ENCODE measurements at places on chromosomes 1 and 21.

- DNase-seq: peak; percentile 80
These were observed 699 bp upstream of the NES start for GRCh38 chr1:156677616-156678596.

DNA sequence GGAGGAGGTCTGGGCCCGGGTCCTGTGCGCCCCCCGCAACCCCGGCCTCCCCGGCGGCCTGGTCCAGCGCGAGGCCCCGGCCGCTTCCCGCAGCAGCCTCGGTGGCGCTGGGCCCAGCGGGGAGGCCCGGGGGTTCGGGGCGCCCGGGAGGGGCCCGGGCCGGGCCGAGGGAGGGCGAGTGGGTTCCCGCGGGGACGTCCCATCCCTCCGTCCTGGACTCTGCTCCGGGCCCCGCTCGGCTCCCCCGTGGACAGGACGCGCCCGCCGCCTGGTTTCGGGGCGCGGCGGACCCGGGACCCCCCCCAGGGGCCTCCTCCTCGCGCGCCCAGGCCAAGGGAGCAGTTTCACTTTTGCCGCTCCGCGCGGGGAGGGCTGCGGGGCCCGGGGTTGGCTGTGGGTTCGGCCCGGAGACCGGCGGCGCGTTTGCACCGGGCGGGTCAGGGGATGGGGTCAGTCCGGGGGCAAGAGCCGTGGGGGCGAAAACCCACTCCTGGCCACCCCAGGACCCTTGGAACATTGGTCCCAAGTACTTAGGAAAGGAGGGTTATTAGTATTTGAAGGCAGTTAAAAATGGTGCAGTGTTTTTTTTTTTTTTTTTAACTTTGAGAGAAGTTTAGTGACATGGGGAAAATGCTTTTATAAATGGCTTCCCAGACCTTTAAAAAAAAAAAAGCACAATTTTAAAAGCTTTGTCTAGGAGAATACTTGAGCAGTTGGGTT is 677 bp downstream of the AGPAT3 start:
- DNase-seq: peak; percentile 48

DNA sequence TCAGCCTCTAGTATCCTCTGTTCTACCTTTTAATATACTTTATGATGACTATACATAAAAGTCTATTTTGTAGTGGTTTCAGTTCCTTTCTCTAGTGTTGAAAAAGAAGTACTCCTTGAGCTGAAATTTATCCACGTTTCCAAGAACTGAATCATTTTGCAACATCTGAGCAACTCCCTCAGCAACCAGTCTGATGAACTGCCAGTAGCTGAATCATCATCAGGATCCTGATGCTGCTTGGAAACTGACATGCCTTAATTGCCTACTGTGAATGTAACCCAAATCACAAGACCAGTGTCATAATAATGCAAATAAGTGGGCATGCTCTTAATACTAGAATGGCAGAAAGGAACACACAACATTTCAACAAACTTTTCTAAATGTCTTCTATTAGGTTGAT is 103.3 kb downstream of the CYYR1 start:
- DNase-seq: no peak

DNA sequence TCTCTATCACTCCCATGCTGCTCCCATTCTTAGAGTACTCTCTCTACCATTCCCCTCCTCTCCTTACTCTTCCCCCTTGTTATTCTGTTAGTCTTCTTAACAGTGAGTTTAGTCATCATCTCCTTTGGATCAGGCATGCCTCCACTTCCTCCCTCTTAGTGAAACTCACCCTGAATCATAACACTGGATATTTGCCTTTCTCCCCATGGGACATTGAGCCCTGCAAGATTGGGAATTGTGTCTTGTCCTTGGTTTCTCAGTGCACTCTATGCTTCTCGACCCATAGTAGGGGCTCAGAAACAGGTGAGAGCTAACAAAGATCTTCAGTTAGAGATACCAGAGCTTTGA is 68.3 kb upstream of the GCLM start:
- no peak for DNase-seq

GRCh38 chr1:115655306-115655663 is 13.5 kb downstream of the VANGL1 start:
- DNase-seq: no peak

DNA sequence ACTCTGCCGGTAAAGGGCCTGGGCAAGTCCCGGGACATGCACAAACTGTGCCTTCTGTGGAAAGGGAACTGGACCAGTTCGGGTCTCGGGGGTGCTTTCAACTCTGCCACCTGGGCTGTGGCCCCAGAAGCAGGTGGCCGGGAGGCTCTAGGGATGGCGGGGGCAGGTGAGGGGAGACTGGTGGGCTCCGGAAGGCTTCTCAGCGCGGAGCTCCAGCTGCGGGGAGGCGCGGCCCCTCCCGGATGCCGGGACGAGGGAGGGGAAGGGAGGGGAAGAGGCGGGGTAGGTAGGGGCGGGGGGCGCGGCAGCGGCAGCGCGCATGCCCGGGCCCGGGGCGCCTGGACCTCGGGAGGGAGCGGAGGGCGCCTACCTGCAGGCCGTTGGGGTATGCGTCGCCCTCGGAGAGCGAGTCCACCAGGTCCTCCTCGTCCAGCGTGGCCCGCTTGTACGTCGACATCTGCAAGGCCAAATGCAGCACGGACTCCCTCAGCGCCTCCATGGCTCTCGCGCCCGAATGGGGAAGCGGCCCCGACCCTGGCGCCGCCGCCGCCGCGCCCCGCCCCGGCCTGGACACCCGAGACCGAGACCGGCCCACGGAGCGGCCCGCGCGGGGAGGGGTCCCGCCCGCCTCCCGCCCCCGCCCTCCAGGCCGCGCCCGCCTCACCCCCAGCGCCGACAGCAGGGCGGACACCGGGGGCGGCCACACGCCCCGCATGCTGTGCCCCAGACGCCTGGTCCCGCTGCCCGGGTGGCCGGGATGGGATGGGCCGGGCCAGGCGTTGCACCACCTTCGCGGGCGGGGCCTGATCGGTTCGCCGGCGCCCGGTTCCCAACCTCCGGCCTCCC is at the start of gene ECE1:
Gene ECE1 (minus strand): TSS at position 764 of the 846 bp plus-strand sequence. CDS start 49 bp downstream, at position 715.
- DNase-seq: peak; percentile 63

- no peak for DNase-seq
These were observed 384.9 kb downstream of the NCAM2 start for GRCh38 chr21:21383126-21383525.

- no peak for DNase-seq
These were observed at the start of gene SLAMF6 for GRCh38 chr1:160522622-160523345. Gene SLAMF6 (minus strand): TSS chr1:160523255. CDS start chr1:160523192, 63 bp downstream.

DNA sequence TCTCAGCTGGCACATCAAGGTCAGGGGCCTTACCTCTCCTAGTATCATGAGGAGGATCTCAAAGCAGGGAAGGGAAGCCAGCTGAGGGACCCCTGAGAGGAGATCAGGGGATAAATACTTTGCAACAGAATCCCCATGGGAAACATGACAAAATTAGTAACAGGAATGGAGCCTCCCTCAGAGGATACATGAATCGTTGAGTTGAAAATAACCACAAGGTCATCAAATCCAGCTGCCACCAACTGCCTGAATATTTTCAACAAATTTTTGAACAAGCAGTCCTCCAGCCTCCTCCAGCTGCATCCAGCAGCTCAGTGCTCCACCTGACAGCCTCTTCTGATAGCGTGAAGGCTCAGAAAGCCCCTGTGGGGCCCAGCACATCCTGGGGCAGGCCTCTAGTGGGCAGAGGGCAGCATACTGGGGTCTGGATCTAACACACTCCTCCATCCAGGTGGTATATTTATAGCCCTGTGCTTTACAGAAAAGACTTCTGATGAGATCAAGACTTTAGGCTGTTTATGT is 404.3 kb downstream of the NTNG1 start:
- DNase-seq: no peak

DNA sequence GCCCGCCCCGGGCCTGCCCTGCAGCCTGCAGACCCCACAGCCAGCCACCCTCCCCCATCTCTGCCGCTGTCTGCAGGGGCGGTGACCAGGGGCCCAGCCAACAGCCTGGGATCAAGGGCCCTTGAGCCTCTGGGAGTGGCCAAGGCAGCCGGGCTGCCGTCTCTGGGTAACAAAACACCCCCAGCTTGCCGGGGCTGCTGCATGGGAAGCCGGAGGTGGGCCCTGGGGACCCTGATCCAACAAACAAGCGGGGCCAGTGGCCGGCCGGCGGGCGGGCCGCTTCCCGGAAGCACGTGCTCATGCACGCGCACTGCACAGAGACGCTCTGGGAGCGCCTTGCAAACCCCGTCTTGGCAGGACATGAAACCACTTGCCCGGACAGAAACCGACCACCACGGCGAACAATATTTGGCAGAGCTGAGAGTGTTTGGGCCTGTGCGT is 13.2 kb downstream of the MEGF6 start:
- no peak for DNase-seq

DNA sequence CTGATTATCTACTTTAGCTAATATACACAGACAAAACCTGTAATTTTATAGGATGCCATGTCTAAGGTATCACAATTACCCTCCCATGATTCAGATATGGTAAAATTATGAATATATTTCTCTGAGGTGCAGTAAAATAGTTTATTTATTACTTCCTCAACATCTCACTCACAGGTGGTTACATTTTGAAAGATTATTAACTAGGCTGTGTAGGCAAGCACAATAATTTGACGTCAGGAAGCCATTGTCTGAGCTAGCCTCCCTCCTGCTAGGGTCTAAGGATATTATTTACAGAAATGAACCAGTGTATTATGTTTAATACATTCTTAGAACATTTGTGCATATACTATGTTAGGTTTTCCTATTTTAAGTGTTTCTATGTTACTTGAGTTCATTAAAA is 69.9 kb upstream of the ADGRL2 start:
- DNase-seq: no peak

DNA sequence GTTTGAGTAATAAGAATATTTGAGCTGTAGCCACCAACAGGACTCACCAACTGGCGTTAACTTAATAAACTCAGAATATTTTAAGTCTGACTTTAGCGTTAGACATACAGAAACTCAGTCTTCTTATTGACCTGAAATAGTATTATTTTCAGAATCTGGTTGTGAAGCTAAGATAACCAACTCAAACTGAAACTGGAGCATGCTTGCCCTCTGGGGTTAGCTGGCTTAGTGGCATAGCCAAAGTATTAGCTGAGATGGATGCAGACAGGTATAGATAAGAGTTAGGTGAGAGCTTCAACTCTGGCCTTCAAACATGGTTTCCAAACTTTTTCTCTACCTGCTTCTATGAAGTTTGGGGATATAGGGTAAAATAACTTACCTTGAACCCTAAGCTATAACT is 40.5 kb downstream of the AMY1C start:
- DNase-seq: no peak

DNA sequence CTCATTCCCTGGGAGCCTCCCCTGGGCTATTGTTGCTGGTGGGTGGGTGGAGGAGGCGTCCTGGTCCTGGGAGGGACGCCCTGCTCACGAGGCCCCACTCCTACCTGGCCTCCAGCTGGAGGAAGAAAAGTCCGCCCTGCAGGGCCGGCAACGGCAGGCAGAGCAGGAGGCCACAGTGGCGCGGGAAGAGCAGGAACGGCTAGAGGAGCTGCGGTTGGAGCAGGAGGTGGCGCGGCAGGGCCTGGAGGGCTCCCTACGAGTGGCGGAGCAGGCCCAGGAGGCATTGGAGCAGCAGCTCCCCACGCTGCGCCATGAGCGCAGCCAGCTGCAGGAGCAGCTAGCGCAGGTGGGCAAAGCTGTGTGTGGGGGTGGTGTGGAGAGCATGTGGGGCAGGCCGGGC is 24.9 kb downstream of the CROCC start:
- DNase-seq: no peak

DNA sequence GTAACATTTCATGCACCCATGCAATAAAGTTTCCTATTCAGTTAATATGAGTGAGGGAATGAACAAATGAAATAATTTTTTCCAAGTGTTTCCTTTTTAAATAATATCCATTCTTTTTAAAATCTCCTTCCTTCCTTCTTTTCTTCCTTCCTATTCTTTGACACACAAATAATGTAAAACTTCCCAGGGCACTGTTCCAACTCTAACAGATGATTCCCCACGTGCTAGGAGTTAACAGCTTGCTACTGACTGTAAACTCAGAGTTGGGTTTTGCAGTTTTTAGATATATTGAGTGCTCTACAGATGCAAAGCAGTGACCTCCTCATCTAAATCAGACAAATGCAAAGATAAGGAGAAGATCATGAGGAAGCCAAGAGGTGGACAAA is 54.0 kb upstream of the POU2F1 start:
- no peak for DNase-seq

- DNase-seq: peak; percentile 53
These were observed 97.8 kb downstream of the FMN2 start for GRCh38 chr1:240189386-240189989.

DNA sequence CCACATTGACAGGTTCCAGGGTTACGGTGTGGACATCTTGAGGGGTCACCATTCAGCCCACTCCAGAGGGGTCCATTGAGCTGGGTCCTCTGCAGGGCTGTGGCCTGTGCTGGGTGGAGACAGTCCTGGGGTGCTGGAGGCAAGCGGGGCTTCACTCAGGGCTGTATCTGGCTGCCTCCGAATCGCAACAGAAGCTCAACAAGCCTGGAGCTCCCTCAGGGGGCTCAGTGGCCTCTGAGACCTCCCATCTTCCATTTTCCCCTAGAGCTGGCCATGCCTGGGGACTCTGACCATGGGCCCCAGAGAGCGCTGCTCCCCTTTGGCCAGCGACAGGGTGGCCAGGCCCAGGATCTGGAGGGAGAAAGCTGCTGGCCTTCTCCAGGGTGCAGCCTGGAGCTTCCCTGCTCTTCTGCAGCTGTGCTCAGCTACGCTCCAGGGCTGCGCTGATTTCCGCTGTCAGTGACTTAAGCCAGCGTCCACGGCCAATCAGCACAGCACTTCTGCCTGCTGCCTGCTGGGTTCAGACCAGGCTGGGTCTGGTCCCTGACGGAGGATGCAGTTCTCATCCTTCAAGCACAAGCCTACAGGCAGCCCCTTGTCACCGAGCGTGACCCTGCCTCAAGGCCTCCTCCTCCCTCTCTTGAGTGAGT is 45.0 kb upstream of the ADARB1 start:
- DNase-seq: no peak

DNA sequence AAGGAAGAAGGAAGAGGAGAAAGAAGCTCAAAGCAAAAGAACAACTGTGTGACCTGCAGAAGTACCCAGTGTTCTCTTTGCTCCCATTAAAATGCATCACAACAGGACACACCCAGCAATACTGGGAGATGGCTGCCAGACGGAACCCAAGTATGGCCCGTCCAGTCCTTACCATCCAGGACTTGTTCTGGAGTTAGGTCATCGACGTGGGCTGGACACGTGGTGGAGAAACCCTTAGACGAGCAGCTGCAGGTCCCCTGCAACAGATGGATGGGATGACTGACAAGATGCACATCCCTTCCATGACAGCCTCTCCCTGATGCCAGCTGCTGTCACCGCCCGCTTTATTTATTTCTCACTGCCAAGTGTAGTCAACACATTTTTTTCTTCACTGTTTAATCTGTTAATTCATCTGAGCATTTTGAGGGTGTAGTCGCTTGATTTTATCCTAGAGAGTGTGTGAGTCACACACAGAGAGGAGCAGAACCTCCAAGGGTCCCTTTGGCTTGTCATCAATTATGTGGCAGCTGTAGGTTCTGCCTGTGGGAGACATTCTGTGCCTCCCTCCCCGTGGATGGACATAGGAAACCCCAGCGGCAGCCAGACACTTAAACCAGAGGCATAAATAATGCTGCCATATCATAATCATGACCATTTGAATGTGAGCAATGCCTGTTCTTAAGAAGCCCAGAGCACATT is 80.9 kb downstream of the ABCA4 start:
- no peak for DNase-seq

- DNase-seq: no peak
These were observed 1.8 kb upstream of the TBX15 start for GRCh38 chr1:118989878-118990378.

GRCh38 chr1:151131701-151132334 is 14.6 kb downstream of the SEMA6C start:
- DNase-seq: no peak
